ENCODE measurements at places on chromosomes 2 and 18.

- no peak for DNase-seq
Measured at GRCh38 chr2:200693836-200694470, 108.1 kb downstream of the AOX1 start.

DNA sequence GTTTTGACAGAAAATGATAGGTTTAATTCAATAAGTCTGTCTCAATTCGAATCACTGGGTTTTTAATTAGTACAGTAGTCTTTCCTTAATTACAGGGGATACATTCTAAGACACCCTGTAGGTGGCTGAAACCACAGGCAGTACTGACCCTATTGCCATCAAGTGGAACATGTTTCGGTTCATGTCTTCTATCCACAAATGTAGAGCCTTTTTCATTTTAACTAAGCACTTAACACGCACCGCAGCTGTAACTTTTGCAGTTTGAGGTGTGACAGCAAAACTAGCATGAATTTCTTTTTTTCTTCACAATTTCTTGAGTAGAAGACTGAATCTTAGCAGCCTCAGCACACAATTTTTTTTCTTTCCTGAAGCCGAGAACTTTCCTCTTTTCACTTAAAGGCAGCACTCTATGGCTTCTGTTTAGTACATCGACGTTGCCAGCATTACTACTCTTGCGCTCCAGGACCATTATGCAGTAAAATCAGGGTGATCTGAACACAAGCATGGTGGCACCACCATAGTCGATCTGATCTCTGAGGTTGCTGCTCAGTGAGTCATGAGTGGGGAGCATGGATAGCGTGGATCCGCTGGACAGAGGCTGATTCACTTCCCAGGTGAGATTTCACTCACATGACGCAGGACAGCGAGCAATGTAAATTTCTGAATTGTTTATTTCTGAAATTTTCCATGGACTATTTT, 805.1 kb downstream of the RNF144A start:
- no peak for DNase-seq

GRCh38 chr18:44054514-44054913, 626.2 kb upstream of the SETBP1 start:
- no peak for DNase-seq

GRCh38 chr2:64963719-64964118, 25.5 kb upstream of the SLC1A4 start:
- DNase-seq: no peak

DNA sequence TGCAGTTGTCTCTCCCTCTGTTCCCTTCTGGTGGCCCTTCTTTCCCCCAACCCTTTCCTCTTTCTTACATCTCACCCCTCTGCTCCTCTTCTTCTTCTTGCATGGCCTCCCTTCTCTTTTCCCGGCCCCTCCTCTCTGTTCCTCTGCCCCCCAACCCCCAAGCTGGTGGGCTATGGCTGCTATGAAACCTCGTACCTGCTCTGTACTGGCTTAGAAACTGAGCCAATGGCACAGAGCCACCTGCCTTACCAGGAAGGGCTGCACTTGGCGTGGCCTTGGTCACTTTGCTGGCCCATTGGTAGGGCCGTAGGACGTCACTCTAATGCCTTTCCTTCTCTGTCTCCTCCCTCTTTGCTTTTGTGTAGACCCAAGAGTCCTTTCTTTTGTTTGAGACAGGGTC, 78.9 kb downstream of the LRRFIP1 start:
- DNase-seq: no peak

- no peak for DNase-seq
Measured at GRCh38 chr2:30514134-30514847, 67.2 kb downstream of the LCLAT1 start.

GRCh38 chr2:96213379-96213778, 4.8 kb upstream of the STARD7 start:
- no peak for DNase-seq

DNA sequence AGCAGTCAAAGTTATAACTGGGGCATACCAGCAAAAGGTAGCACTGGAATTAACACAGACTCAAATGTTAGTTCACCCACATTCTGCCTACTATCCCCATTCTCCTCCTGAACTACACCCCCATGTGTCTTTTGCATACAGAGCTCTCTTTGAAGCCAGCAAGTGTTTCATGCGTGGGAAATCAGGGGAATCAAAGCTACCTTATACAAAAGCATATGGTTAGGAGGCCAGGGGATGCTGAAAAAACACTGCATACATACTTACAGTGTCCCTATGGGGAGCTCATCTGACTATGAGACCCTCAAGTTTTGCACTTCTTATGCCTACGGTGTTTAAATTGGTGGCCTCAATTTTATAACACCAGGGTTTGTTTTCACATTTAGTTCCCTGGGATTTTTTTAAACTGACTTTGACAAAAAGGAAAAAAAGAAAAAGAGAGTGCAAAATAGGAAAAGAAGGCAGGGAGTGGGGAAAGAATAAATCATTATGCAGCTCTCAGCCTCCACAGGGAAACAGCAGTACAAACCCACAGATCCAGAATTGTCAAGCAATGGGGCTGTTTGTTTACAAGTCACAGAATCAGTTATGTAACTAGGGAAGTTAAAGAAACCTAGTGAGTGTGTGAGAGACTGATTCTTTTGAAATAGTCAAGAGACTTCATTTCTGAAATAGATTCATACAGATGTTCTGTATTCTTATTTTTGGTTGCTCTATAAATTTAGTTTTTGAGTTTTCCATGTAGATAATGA, 20.1 kb upstream of the PPP3R1 start:
- DNase-seq: no peak

DNA sequence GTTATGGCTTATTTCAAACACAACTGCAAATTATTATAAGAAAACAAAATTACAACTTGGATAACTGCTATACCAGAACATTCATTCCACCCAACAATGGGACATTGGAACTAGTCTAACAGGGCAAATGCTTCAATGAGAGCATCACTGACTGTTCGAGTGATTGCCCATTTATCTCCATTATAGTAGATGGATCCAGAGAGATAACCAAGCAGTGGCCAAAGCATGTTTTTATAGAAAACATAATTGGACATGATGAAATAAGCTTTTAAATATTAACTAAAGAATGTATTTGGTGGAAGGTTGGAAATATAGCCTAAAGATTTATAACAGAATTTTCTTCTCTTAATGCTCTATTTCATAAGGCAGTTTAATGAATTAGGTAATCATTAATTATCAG, 634.8 kb downstream of the NUP35 start:
- DNase-seq: no peak

DNA sequence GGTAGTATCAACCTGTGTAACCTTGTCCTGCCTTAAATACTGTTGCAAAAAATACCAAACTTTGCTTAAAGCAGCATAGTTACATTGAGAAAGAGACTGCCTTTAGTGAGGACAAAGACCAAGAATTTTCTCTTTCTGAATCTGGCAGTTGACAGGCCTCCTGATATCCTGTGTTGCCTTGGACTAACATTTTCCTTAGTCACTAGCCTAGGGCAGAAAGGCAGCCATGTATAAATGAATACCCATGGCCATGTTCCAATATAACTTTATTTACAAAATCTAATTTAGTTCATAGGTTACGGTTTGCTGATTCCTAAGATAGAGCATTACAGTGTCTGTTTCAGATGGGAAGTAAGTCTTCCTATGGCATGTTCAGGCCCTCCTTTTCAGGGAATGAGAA, 895.4 kb downstream of the CNTNAP5 start:
- DNase-seq: no peak

Data from left ventricle myocardium superior (tissue), 1 donor.